ENCODE measurements at places on chromosomes 3 and 15. TPM values are rescaled to one million over a fixed set of nuclear protein-coding genes. Genes with fewer than 3 reads are reported as not detected.

- H3K27ac ChIP-seq, result no peak overlapping the region
- no peak overlapping the region for H3K4me3 ChIP-seq
- DNase-seq, result no peak
- peaks cover 11% of the 10 kb centered on the region for H3K36me3 ChIP-seq
Measured at GRCh38 chr3:157692468-157692867, 189.3 kb upstream of the VEPH1 start.

- peak within 1 kb of the TSS; percentile 81 for H3K4me3 ChIP-seq
- DNase-seq, result peak; percentile 76
- H3K27me3 ChIP-seq, result peaks cover 94% of the 10 kb centered on the region
- peaks cover 79% of the 10 kb centered on the region for H3K4me1 ChIP-seq
- no peak within 1 kb of the TSS for H3K27ac ChIP-seq
Measured at GRCh38 chr15:52790169-52790708, at the start of gene ONECUT1. TSS of gene ONECUT1 (minus strand) at chr15:52790336. CDS start at chr15:52789884, 452 bp downstream.

GRCh38 chr15:76846782-76847181 lies 58.4 kb downstream of the SCAPER start:
- 0 out of 2 replicates have a peak, but pooled peaks cover 5% of the 10 kb centered on the region for H3K36me3 ChIP-seq
- no peak overlapping the region for H3K4me3 ChIP-seq
- H3K27me3 ChIP-seq, result no peaks in the 10 kb centered on the region
- no peak for DNase-seq

The CIDEC gene
- total RNA-seq, result not detected

GRCh38 chr3:185399737-185400667 lies 37.1 kb downstream of the MAP3K13 start:
- no peaks in the 10 kb centered on the region for H3K27me3 ChIP-seq
- no peaks in the 10 kb centered on the region for H3K36me3 ChIP-seq
- H3K4me3 ChIP-seq, result no peak overlapping the region
- H3K4me1 ChIP-seq, result no peaks in the 10 kb centered on the region

DNA sequence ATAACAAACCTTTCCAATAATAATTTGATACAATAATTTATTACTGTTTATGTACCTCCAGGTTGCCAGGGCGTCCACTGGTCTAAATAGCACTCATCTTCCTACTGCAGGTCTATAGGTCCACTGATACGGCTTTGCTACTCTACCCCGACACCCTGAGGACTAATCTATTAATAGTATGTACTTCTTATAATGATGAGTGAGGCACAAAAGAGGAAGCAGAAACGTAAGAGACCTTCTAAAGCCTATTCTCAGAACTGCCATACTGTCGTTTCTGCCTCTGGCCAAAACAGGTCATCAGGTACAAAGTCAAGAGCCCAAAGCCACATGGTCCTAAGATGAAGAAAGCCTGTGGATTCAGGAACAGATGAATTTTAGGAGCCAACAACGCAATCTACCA lies 163.2 kb upstream of the GRM7 start:
- H3K4me3 ChIP-seq, result no peak overlapping the region
- no peak for DNase-seq
- peaks cover 25% of the 10 kb centered on the region for H3K36me3 ChIP-seq
- no peak overlapping the region for H3K27ac ChIP-seq
- H3K27me3 ChIP-seq, result no peaks in the 10 kb centered on the region

DNA sequence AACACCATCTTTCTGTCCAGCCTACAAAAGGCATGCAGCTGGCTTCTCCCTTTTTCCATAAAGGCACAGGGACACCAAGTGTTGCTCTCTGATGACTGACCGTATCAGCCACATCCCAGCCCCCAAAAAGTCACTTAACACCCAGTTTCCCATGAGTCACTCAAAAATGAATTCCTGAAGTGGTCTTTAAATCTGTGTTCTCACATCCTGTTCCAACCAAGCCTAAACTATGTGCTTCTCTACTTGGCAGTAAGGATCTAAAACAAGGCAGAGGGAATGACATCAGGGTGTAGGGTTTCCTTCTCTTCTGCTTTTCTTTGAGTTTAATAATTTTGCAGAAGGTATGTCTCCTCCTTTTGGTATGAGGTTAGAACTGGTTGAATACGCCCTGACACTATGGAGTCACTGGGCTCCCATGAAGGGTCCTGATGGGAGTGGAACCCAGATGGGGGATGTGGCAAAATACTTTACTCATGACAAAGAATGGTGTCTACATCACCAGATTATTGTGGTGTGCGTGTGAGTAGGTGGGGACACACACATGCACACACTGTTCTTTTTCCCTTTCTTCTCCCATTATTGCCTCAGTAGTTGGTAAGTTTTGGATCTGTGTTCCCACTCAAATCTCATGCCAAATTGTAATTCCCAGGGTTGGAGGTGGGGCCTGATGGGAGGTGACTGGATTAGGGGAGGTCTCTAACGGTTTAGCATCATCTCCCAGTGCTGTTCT lies 35.6 kb upstream of the CCK start:
- no peak overlapping the region for H3K4me3 ChIP-seq
- H3K27ac ChIP-seq, result no peak overlapping the region
- H3K27me3 ChIP-seq, result peaks cover 3% of the 10 kb centered on the region

The SMAD6 gene
- 10.4 TPM for total RNA-seq

The RTP1 gene
- 5.6 TPM for total RNA-seq

GRCh38 chr3:45226206-45226915 lies at the start of gene TMEM158:
TSS of gene TMEM158 (minus strand) at chr3:45226287. CDS start at chr3:45226027, 260 bp downstream.
- no peaks in the 10 kb centered on the region for H3K36me3 ChIP-seq
- peak within 1 kb of the TSS; percentile 68 for H3K4me3 ChIP-seq
- peaks cover 33% of the 10 kb centered on the region for H3K27me3 ChIP-seq
- peaks cover 30% of the 10 kb centered on the region for H3K4me1 ChIP-seq
- DNase-seq, result peak; percentile 79

DNA sequence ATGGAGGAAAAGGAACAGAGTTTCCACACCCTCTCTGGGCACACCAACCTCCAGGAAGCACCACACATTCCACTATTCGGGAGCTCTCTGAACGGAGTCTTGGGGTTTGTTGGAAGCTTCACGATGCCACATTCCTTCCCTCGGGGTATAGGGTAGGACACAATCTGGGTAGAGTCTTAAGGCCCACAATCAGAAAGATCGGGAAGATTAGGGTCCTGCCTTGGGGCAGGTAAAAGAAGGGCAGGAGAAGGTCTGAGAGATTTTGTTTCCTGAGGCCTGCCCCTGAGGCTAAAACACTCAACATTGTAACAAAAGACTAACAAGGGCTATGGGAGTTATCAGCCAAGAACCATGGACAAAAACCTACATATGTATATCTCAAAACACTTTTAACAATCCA lies 89.2 kb upstream of the RAP2B start:
- no peak overlapping the region for H3K27ac ChIP-seq
- no peaks in the 10 kb centered on the region for H3K4me1 ChIP-seq
- H3K4me3 ChIP-seq, result no peak overlapping the region
- DNase-seq, result no peak
- no peaks in the 10 kb centered on the region for H3K27me3 ChIP-seq
- no peaks in the 10 kb centered on the region for H3K36me3 ChIP-seq

DNA sequence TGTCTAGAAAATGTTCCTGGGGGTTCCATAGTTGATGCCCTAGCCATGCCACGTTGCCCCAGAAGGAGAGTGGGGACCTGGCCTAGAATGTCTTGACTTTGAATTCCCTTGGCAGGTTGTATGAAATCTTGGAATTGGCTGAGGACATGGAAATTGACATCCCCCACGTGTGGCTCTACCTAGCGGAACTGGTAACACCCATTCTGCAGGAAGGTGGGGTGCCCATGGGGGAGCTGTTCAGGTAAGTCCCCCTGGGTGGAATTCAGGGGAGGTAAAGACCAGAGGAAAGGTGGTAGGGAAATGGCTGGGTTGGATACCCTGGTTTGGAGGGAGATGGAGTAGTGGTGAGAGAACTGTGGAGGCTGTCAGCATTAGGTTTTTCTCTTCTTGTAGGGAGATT lies 8.9 kb upstream of the FAM131A start:
- DNase-seq, result no peak
- no peaks in the 10 kb centered on the region for H3K4me1 ChIP-seq

The BNC1 gene
- not detected for total RNA-seq

The LYSMD2 gene
- total RNA-seq, result 2.6 TPM

GRCh38 chr15:64430000-64430735 lies 30.2 kb upstream of the ZNF609 start:
- H3K4me3 ChIP-seq, result no peak overlapping the region
- H3K36me3 ChIP-seq, result peaks cover 3% of the 10 kb centered on the region
- H3K27me3 ChIP-seq, result peaks cover 61% of the 10 kb centered on the region
- H3K4me1 ChIP-seq, result peaks cover 20% of the 10 kb centered on the region

DNA sequence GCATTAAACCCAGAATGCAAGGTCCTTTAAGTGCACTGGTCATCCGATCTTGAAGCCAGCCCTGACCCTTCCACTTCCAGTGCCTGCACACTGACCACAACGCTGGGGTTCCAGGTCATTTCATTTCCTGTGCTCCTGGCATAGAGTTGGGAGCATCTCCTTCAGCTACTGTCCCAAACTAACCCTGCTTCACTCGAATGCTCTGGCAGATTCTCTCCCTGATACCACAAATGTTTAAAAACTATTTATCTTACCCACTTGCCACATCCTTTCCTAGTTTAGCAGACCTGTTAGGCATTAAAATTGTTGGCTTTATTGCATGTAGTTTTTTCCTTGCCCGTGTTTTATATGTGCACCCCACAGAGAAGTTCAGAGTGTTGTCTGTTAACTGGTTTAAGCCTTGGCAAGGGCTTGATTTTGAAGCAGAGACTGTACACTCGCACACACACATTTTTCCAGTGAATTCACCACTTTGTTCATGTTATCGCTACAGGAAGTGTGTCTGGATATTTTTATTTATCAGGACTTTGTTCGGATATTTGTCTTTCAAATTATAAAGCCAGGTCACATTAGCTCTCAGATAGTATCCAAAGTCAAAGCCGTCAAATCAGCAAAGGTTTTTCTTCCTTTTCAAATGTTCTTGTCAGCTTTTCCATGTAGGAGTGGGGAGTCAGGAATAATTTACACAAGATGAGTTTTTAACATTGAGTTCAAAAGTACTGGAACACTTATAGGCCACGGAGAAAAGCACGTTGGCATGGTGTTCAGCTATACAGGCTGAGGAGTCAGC lies 77.3 kb downstream of the ABI3BP start:
- H3K4me3 ChIP-seq, result no peak overlapping the region
- no peaks in the 10 kb centered on the region for H3K36me3 ChIP-seq
- no peaks in the 10 kb centered on the region for H3K27me3 ChIP-seq
- H3K4me1 ChIP-seq, result peaks cover 16% of the 10 kb centered on the region
- H3K27ac ChIP-seq, result no peak overlapping the region

- H3K4me1 ChIP-seq, result peaks cover 16% of the 10 kb centered on the region
- H3K27me3 ChIP-seq, result no peaks in the 10 kb centered on the region
- H3K27ac ChIP-seq, result no peak overlapping the region
- H3K36me3 ChIP-seq, result peaks cover 3% of the 10 kb centered on the region
- H3K4me3 ChIP-seq, result no peak overlapping the region
- DNase-seq, result no peak
Measured at GRCh38 chr15:70826634-70827033, 27.3 kb downstream of the LARP6 start.

DNA sequence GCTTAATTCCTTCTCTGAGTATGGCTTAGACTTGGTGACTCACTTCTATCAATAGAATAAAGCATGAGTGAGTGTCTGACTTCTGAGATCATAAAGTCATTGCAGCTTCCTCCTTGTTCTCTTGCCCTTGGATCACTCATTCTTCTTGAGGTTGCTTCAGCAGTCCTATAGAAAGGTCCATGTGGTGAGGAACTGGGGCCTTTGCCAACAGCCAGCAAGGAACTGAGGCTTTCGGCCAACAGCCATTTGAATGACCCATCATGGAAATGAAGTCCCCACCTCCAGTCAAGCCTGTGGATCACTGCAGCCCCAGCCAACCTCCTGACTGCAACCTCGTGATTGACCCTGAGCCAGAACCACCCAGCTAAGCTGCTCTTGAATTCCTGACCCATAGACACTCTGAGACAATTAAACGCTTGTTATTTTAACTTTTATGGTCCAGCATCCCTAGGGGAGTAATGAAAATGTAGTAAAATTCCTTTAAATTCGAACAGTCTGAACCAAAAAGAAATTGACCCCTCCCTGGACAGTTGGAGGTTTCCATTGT lies 84.5 kb downstream of the WDR76 start:
- H3K4me1 ChIP-seq, result peaks cover 9% of the 10 kb centered on the region
- H3K4me3 ChIP-seq, result no peak overlapping the region
- H3K27ac ChIP-seq, result no peak overlapping the region
- H3K27me3 ChIP-seq, result no peaks in the 10 kb centered on the region
- H3K36me3 ChIP-seq, result peaks cover 20% of the 10 kb centered on the region

DNA sequence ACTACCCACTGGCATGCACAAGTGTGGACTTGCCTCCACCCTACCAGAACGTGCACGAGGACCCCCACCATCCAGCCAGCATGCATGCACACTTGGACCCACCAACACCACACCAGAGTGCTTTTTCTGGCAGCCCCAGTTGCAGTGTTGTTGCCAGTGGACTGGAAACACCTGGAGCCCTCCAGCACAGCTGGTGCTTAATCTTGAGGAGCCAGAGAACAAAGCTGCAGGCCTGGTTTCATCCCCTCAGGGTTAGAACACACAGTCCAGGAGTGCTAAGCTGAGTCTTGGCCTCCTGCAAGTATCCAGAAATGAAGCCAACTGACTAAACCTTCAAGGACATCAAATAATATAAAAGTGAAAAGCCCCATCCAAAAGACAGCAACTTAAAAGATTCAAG lies 888.0 kb downstream of the NTRK3 start:
- H3K27ac ChIP-seq, result no peak overlapping the region
- no peaks in the 10 kb centered on the region for H3K4me1 ChIP-seq
- no peaks in the 10 kb centered on the region for H3K27me3 ChIP-seq
- peaks cover 8% of the 10 kb centered on the region for H3K36me3 ChIP-seq
- no peak for DNase-seq
- no peak overlapping the region for H3K4me3 ChIP-seq

DNA sequence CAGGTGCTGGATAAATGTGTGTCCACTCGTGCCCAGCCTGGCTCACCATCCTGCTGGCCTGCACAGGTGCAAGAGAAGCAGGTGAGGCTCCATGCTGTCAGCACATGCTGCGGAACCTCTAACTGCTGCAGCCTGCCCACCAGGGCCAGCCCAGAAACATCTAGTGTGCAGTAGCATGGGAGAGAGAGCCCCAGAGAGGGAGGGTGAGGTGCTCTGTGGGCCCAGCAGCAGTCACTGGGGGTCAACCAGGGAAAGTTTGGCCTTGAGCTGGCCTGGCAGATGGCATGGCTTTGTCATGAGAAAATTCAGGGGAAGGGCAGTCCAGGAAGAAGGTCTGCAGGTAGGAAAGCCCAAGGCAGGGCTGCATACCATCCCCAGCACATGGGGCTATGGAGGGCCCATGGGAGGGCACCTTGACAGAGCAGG lies 18.2 kb upstream of the PRR23E start:
- no peak overlapping the region for H3K4me3 ChIP-seq
- H3K4me1 ChIP-seq, result peaks cover 11% of the 10 kb centered on the region
- no peaks in the 10 kb centered on the region for H3K27me3 ChIP-seq
- H3K36me3 ChIP-seq, result no peaks in the 10 kb centered on the region

- no peak overlapping the region for H3K27ac ChIP-seq
- H3K36me3 ChIP-seq, result no peaks in the 10 kb centered on the region
- H3K4me1 ChIP-seq, result peaks cover 15% of the 10 kb centered on the region
- H3K4me3 ChIP-seq, result no peak overlapping the region
- no peaks in the 10 kb centered on the region for H3K27me3 ChIP-seq
Measured at GRCh38 chr15:95132774-95133173, 901.4 kb downstream of the MCTP2 start.

GRCh38 chr15:50244153-50244552 lies 21.4 kb downstream of the HDC start:
- no peak for DNase-seq
- no peaks in the 10 kb centered on the region for H3K36me3 ChIP-seq
- no peaks in the 10 kb centered on the region for H3K27me3 ChIP-seq
- H3K4me1 ChIP-seq, result peaks cover 3% of the 10 kb centered on the region
- H3K27ac ChIP-seq, result no peak overlapping the region
- H3K4me3 ChIP-seq, result no peak overlapping the region

- H3K36me3 ChIP-seq, result no peaks in the 10 kb centered on the region
- H3K27ac ChIP-seq, result no peak overlapping the region
- H3K4me1 ChIP-seq, result peaks cover 29% of the 10 kb centered on the region
Measured at GRCh38 chr15:32716216-32716914, 1.4 kb upstream of the GREM1 start.

Measured in WTC11 (cell line).